Spinal cord (tissue), 10 donors: ENCODE measurements at places on chromosomes 6 and 20. TPM values are rescaled to one million over a fixed set of nuclear protein-coding genes. Genes with fewer than 3 reads are reported as not detected.

Gene GSTA3
- not detected for total RNA-seq

Gene SLC22A7
- total RNA-seq, result 0.28 TPM

Gene RBM24
- total RNA-seq, result 2.9 TPM

Gene UBR2
- 39.7 TPM for total RNA-seq

Gene LINC00237
- total RNA-seq, result 4.4 TPM

Gene FOXP4
- 9.0 TPM for total RNA-seq

Gene SNHG17
- total RNA-seq, result 12.7 TPM

Gene NHSL1
- 19.6 TPM for total RNA-seq

Gene ZNF292
- total RNA-seq, result 56.6 TPM

Gene CD93
- total RNA-seq, result 33.4 TPM

Gene SCUBE3
- 4.4 TPM for total RNA-seq

Gene MUC21
- not detected for total RNA-seq

Gene POU3F2
- total RNA-seq, result 10.0 TPM

Gene ARMC2
- 13.6 TPM for total RNA-seq

Gene ADGB
- total RNA-seq, result 6.6 TPM

Gene PTPRA
- total RNA-seq, result 171 TPM

Gene C6orf58
- not detected for total RNA-seq

Gene AIF1
- total RNA-seq, result 55.0 TPM

Gene TAAR9
- not detected for total RNA-seq

Gene EPPIN
- 0.17 TPM for total RNA-seq

Gene CLPSL2
- not detected for total RNA-seq

Gene SLC17A3
- total RNA-seq, result not detected

Gene WFDC10B
- not detected for total RNA-seq

Gene NKAPL
- total RNA-seq, result 3.3 TPM

Gene TFAP2C
- total RNA-seq, result 1.0 TPM

Gene GSTA2
- total RNA-seq, result not detected

Gene ENPP1
- 10.8 TPM for total RNA-seq

Gene AKAP12
- total RNA-seq, result 213 TPM

Gene DCDC2
- total RNA-seq, result 2.4 TPM

Gene NNAT
- total RNA-seq, result 1,965 TPM

Gene CST5
- total RNA-seq, result not detected

Gene SLC26A8
- 0.77 TPM for total RNA-seq

Gene PSORS1C1
- total RNA-seq, result not detected

Gene VEGFA
- total RNA-seq, result 74.3 TPM
